ENCODE measurements at places on chromosomes 13 and 19.
A peak's percentile ranks its signal among the peaks of the same experiment; 100 is the strongest.

DNA sequence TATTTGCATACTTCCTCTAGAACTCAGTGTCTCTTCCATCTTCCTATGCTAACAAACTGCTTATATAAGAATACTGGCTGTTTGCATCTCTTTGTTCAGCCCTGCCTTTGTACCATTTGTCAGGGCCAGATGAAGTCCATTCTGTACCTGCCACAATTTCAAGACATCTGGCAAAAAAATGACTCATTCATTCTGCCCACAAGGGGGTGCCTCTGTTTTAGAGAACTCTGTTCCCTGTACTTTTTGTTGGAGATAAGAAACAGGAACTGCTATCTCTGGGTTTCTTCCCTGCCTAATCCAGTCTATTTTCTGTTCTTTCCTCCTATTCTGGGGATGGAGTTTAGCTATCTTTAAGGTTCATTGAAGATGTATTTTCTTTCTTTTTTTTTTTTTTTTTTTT, 23.0 kb downstream of the ZNF568 start:
- DNase-seq: no peak

- no peak for DNase-seq
Measured at GRCh38 chr13:99636306-99636705, 135.0 kb downstream of the TM9SF2 start.

GRCh38 chr19:6409346-6409745, 15.3 kb downstream of the KHSRP start:
- no peak for DNase-seq

GRCh38 chr19:34189199-34189916, 17.1 kb downstream of the LSM14A start:
- no peak for DNase-seq

GRCh38 chr19:51387924-51388389, at the start of gene LIM2:
LIM2 (minus strand) TSS chr19:51387974; CDS start chr19:51387443, 531 bp downstream.
- no peak for DNase-seq

DNA sequence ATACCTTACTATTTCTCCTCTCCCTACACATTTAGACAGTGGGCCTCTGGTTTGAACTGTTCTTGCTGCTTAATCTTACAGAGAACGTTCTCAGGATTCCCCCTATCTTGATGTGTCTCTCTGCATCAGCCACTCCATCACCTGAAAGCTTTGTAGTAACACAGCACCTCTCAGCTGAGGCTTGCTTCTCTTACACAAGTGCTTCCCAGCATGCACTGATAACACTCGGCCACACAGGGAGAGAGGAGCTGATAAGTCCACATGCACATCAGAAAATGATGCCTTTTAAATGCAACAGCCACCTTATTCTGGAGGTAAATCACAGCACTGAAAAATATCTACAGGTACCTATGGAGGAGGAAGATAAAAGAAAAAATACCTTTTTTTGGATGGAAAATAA, 192.2 kb upstream of the TSHZ3 start:
- no peak for DNase-seq

DNA sequence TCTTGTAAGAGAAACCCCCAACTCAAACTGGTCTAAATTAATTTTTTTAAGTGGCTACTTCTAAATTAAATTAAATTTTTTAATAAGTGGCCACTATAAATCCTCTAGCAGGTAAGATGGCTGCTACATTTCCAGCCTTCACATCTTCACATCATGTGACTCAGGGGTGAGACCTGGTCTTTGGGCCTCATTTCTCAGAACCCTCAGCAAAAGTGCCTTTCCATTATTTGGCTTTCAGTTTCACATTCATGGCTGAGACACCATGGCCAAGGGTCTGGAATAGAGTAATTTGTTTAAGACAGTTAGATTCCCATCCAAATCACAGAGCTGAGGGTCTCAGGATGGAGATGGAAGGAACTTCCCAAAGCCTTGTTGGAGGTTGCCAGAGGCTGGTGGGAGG, 47.5 kb downstream of the DCT start:
- DNase-seq: no peak

GRCh38 chr19:16829822-16830289, 658 bp downstream of the SIN3B start:
- DNase-seq: no peak

- no peak for DNase-seq
Measured at GRCh38 chr13:100175078-100175802, 86.3 kb downstream of the PCCA start.

GRCh38 chr19:3062165-3063105, at the start of gene TLE5:
TLE5 (minus strand) TSS chr19:3062495; CDS start chr19:3062200, 295 bp downstream.
- DNase-seq: peak; percentile 81

DNA sequence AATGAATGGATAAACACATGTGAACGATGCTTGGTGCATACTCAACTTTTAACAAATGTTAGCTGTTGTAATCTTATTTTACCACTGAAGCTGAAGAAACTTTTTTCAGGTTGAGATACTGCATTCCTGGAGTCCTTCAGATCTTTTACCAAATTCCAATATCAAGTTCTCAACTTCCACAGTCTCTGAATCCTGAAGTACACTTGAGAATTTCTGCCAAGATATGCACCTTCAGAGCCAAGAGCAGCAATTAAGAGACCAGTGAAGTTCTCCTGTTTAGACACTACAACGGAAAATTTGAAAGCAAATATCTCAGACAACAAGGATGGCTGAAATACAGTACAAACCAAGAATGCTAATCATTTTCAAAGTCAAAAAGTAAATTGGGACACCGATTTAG, 84.6 kb upstream of the MTIF3 start:
- no peak for DNase-seq

GRCh38 chr19:51572410-51572809, 1.3 kb downstream of the ZNF175 start:
- no peak for DNase-seq

- no peak for DNase-seq
Measured at GRCh38 chr19:35249146-35249847, 495 bp downstream of the LSR start.

DNA sequence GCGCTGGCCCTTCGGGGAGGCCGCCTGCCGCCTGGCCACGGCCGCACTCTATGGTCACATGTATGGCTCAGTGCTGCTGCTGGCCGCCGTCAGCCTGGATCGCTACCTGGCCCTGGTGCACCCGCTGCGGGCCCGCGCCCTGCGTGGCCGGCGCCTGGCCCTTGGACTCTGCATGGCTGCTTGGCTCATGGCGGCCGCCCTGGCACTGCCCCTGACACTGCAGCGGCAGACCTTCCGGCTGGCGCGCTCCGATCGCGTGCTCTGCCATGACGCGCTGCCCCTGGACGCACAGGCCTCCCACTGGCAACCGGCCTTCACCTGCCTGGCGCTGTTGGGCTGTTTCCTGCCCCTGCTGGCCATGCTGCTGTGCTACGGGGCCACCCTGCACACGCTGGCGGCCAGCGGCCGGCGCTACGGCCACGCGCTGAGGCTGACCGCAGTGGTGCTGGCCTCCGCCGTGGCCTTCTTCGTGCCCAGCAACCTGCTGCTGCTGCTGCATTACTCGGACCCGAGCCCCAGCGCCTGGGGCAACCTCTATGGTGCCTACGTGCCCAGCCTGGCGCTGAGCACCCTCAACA, 1.2 kb downstream of the F2RL3 start:
- no peak for DNase-seq

DNA sequence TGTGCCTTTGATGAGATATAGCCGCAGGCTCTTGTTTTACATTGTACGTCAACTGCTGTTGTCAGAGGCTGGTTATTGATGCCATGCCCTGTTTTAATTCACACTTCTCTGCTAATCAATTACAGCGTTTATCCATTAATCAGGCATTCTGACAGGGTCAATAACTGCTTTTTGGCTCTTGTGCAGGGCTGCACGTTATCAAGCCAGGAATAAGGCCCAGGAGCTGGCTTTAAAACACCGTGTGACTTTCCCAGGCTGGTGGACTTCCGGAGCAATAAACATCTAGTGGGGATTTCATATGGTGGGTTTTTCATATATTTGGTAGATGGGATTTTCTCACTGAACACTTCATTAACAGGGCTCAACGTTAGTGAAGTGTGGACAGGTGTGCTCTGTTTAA, 221.7 kb downstream of the TM9SF2 start:
- no peak for DNase-seq

DNA sequence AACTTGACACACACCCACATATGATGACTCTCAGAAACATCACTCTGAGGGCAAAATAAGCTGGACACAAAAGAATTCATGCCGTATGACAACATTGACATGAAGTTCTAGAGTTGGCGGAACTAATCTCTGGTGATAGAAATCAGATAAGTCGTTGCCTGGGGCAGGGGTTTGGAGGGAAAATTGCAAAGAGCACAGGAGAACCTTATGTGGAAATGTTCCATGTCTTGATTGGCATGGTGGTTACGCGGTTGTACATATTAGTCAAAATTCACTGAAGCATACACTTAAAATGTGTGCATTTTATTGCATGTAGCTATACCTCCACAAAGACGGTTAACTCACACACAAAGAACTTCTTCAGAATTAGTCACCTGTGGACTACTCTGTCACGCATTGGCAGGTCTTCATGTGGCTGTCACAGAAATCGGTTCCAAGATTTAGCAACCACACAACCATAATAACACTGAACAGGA, 137.8 kb upstream of the GJB6 start:
- no peak for DNase-seq

DNA sequence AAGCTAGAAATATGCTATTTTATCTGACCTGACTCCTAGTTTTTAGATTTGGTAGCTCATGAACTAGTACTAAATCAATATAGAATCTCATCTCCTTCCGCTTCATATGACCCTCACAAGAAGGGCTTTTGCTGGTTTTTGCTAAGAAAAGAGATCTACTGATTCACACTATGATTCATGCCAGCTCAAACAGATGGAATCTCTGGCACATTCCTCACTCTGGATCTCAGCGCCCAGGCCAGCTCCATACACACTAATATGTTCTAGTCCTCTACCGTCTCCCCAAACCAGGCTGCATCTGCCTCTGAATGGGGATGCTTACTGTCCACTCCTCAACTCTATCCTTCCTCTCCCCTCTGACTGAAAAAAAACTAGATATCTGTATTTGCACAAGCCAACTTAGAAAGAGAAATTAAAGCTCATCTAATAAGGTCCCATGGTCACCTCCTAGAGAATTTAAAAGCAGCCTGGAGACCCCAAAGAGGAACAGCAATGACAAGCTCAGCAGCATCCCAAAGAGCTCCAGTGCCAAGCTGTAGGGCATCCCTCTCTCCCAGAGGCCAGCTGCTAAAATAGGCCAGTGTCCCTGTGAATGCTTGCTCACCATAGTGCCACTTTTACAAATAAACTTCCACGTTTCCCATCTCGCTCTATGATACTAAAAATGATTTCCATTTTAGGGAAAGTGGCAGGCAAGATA, 74.9 kb downstream of the LHFPL6 start:
- DNase-seq: no peak

GRCh38 chr13:106507560-106508274, 27.7 kb downstream of the EFNB2 start:
- DNase-seq: no peak

DNA sequence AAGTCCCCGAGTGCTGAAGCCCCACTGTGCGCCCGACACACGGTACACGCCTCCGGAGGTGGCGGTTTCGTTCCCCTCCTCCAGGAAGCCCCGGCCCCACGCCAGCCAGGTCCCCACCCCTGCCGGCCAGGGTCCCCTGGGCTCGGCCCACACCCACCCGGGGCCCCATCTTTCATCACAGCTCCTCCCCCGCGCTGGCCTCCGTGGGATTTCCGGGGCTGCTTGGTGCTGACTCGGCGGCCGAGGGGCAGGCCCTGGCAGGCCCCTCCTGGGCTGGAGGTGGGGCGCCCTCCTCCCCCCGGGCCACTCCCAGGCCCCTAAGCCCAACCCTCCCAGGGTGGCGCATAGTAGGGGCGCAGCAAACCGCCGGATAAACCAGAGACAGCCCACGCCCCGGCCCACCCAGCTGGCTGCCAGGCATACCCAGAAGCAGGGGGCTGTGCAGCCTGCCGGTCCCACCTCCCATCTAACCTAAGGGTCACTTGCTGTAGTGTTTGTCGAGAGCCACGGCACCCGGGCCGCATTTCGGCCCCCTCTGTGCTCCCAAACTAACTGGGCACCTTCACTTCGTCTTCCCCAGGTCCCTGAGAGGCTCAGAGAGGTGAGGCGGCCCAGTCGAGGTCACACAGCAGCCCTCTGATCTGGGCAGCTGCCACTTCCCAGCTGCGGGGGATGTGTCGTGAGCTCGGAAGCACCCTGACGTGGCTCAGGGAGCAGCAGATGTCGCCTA, 6.6 kb downstream of the ZBTB7A start:
- peak; percentile 81 for DNase-seq

DNA sequence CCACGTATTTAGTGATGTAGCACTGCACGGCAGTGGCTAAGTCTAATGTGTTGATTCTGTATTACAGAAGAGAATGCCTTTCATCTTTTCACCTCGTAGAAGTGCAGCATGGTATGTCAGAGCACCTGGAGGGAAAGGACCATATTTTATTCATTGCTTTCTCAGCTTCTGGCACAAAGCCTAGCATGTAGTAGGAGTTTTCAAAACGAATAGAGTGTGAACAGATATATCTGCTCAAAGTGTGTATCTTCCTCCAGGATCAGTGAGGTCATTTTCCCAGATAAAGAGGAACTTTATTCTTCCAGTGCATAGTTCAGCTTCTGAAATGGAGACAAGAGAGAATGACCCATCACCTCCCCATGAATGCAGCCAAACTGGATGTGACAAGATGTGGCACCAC, 21.2 kb upstream of the PCDH8 start:
- DNase-seq: no peak

- peak; percentile 54 for DNase-seq
Measured at GRCh38 chr19:19342086-19343015, 21.7 kb downstream of the MAU2 start.

DNA sequence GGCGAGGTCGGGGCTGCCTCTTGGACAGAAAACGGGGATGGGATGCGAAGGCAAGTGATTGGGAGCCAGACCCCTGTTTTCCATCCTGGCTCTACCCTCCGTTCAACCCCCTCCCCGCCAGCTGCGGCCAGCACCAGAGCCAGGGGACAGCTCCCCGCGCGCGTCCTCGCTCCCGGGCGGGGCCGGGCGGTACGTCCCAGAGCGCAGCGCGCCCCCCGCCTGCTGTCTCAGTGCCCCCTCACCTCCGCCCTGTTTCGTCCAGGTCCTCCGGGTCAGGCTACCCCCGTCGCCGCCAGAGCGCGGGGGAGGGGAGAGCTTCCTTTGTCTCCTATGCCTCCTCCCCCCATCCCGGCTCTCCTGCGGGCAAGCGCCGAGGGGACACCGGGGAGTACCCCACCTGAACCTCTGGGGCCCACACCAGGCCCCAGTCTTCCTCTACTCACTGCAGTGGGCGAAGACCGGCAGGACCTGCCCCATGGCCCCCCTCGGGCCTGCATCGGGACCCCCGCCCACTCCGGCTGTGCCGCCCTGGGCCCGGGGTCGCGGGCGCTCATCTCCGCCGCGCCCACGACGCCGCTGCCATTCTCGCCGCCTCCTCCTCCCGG, 396 bp downstream of the RTN2 start:
- peak; percentile 56 for DNase-seq
